ENCODE measurements at places on chromosomes 6 and 20.
A peak's percentile ranks its signal among the peaks of the same experiment; 100 is the strongest.

DNA sequence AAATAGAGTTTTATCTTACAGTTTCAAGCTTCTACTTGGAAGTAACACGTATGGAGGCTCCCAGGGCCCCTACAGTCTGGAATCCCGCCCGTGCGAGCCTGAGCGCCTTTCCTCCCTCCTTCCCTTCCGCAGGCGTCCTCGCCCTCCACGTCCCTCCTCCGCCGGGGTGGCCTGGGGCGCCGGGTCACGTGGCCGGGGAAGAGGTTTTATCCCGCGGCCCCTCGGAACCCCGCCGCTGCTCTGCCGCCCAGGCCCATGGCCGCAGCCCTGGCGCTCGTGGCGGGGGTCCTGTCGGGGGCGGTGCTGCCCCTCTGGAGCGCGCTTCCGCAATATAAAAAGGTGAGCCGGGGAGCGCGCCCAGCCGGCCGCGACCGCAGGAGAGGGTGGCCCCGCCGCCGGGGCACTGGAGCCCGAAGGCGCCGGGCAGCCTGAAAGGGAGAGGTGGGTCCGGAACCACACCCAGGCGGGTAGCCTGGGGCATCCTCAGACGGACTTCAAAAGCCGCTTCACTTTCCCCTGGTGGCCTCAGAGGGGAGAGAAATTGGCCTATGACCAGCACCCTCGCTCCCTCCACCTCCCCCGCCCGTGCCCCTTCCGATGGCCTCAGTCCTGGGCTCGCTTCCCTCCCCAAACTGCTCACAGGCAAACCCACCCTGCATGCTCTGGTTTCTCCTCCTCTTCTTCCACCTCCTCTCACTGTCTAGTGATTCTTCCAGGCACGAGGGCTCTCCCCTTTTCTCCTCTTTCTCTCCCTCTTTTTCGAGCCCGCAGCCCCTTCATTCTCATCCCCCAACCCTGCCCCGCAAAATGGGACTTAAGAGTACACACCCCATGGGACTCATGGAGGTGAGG lies at the start of gene CLPSL2:
CLPSL2 (plus strand) TSS at position 235 of the 852 bp plus-strand sequence; CDS start at position 256, 21 bp downstream.
- peak within 1 kb of the TSS; percentile 60 for H3K4me3 ChIP-seq
- peak; percentile 55 for DNase-seq
- H3K36me3 ChIP-seq: no peaks in the 10 kb centered on the region

DNA sequence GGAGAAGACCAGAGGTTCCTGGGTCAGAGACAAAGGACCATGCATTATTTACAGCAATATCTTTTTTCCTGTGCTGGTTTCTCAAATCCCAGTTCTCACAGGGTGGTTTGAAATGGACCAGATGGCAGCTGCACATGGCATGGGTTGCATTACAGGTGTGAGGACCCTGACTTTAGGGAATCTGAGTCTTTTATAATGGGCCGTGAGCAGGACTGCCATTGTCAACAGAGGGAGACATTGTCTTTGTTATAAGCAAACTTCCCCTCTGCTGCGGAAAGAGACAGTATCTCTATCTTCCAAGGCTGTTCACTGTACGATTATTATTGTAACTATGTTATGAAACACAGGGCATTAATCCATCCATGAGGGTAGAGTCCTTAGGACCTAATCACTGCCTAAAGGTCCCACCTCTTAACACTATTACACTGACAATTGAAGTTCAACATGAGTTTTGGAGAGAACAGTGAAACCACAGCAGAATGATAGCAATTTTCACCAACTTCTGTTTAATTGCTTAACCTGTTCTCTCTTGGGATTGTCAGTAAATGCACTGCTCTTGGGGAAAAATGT lies 156.1 kb upstream of the AGPAT4 start:
- H3K4me1 ChIP-seq: peaks cover 18% of the 10 kb centered on the region
- H3K27ac ChIP-seq: no peak overlapping the region
- H3K4me3 ChIP-seq: no peak overlapping the region
- H3K36me3 ChIP-seq: peaks cover 6% of the 10 kb centered on the region

DNA sequence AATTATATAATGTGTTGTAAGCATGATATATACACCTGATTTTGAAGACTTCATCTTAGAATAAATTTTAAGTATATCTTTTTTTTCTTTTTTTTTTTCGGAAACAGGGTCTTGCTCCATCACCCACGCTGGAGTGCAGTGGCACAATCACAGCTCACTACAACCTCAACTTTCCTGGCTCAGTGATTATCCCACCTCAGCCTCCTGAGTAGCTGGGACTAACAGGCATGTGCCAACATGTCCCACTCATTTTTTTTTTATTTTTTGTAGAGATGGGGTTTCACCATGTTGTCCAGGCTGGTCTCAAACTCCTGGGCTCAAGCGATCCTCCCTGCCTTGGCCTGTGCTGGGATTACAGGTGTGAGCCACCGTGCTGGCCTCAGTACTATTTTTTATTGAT lies 17.1 kb downstream of the VPS52 start:
- H3K27ac ChIP-seq: no peak overlapping the region
- H3K36me3 ChIP-seq: peaks cover 10% of the 10 kb centered on the region
- no peak overlapping the region for H3K4me3 ChIP-seq
- H3K27me3 ChIP-seq: no peaks in the 10 kb centered on the region
- DNase-seq: no peak
- peaks cover 31% of the 10 kb centered on the region for H3K4me1 ChIP-seq

- H3K27ac ChIP-seq: no peak overlapping the region
- no peaks in the 10 kb centered on the region for H3K36me3 ChIP-seq
- no peak for DNase-seq
- peaks cover 52% of the 10 kb centered on the region for H3K27me3 ChIP-seq
- H3K4me3 ChIP-seq: no peak overlapping the region
Measured at GRCh38 chr20:44001667-44002596, 87.3 kb downstream of the TOX2 start.

DNA sequence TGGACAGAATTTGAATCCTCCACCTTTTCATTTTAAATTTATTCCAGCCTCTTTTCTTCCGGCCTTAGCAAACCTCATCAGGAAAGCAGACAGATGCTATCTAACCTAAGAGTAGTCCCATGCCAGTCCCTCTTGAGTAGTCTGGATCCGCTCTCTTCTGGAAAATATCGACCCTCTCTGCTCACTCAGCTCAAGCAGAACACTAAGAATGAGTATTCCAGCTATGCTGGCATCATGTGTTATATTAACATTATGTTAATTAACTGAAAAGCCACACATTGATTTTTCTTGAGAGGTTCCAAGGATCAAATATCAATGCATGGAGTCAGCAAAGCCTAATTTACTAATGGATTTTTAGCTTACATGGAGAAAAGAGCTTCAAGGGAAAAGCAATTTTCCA lies 161.4 kb downstream of the ID4 start:
- H3K4me1 ChIP-seq: no peaks in the 10 kb centered on the region
- H3K36me3 ChIP-seq: no peaks in the 10 kb centered on the region
- no peak overlapping the region for H3K27ac ChIP-seq
- no peak for DNase-seq

DNA sequence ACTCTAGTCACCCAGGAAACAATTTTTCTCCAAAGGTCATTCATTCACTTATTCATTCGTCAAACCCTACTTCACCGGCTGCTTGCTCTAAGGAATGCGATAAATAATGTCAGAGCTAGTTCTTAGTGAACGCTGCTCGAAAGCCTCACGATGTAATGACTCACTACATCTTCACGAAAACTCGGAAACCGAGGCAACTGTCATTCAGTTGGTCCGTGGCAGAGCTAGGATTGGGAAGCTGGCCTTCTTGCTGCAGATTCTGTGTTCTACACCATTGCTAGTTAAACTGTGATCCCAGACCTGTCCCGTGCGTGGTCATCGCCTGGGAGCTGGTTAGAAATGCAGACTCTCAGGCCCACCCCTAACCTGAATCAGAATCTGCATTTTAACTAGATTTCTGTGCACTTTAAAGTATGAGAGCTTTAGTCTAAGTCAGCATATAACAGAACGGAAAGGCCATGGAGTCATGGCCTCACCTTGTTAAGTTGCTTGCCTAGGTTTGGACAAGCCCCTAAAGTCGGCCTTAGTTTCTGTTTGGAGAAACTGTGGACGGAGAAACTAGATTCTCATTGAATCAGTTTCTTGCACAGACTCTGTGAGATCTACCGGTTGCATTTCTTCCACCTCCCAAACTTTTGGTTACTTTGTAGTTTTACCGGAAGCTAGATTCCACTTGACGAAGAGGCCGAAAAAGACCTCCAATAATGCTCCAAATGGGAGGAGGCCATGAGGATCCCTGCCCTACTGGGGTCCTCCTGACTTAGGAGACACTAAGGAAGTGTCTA lies 651 bp upstream of the CCND3 start:
- H3K4me1 ChIP-seq: peaks cover 32% of the 10 kb centered on the region
- no peaks in the 10 kb centered on the region for H3K27me3 ChIP-seq
- H3K36me3 ChIP-seq: no peaks in the 10 kb centered on the region
- H3K27ac ChIP-seq: peak overlapping the region; percentile 91

DNA sequence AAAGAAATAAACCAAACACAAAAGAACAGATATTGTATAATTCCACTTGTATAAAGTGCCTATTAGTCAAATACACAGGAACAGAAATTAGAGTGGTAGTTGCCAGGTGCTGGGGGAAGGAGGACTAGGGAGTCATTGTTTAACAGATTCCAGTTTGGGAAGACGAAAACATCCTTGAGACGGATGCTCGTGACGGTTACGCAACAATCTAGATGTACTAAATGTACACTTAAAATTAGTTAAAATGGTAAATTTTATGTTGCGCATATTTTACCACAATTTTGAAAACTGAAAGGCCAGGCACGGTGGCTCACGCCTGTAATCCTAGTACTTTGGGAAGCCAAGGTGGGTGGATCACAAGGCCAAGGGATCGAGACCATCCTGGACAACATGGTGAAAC lies 111.0 kb downstream of the PKHD1 start:
- peaks cover 5% of the 10 kb centered on the region for H3K27me3 ChIP-seq
- DNase-seq: no peak
- no peaks in the 10 kb centered on the region for H3K36me3 ChIP-seq
- H3K4me1 ChIP-seq: no peaks in the 10 kb centered on the region

GRCh38 chr6:130811932-130812331 lies 15.3 kb upstream of the SMLR1 start:
- no peaks in the 10 kb centered on the region for H3K36me3 ChIP-seq
- no peak overlapping the region for H3K27ac ChIP-seq
- H3K27me3 ChIP-seq: no peaks in the 10 kb centered on the region
- DNase-seq: no peak
- peaks cover 14% of the 10 kb centered on the region for H3K4me1 ChIP-seq
- H3K4me3 ChIP-seq: no peak overlapping the region

- H3K4me1 ChIP-seq: peaks cover 24% of the 10 kb centered on the region
- no peaks in the 10 kb centered on the region for H3K27me3 ChIP-seq
- peaks cover 10% of the 10 kb centered on the region for H3K36me3 ChIP-seq
- no peak for DNase-seq
Measured at GRCh38 chr6:100845676-100846075, 35.5 kb downstream of the ASCC3 start.

DNA sequence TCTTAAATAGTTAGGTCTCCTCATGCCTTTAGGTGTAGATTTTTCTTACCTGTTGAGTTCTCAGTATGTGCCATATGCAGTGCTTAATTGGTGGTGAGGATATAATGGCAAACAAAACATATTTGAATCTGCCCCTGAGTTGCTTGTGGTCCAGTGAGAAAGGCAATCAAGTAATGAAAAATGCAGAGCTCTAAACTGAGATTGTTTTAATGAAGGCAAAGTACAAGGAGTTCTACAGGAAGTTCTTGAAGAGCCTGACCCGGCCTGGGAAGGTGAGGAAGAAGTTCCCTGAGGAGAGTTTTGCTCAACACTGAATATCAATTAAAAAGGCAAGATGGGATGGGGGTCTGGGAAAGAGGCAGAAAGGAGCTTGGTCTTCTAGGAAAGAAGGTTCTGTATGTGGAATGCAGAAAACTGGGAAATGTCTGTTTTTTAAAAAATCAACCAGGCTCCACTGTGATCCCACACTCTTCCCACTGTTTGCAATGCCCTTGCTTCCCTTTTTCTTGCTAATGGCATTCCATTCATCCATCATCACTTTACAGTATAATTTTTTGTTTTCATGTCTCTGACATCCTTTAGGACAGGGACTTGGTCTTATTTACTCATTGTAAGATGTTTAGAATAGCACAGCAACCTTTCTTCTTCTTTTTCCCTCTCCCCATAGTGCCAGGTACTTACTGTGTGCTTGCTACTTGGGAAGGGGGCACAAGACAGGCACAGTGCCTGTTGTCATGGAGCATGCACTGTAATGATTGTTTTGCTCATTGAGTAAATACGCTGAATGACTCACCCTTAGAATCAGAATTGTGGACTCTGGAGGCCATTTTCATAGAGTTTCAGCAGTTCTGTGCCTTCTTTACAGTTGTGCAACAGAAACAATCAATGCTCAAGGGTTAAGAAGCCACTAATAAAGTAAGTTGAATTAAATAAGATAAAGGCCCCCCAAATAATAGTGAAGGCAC lies 64.3 kb downstream of the ANKS1A start:
- H3K27me3 ChIP-seq: no peaks in the 10 kb centered on the region
- peaks cover 30% of the 10 kb centered on the region for H3K4me1 ChIP-seq
- no peak for DNase-seq
- H3K36me3 ChIP-seq: no peaks in the 10 kb centered on the region
- no peak overlapping the region for H3K4me3 ChIP-seq

- no peaks in the 10 kb centered on the region for H3K27me3 ChIP-seq
- DNase-seq: no peak
- H3K4me1 ChIP-seq: peaks cover 3% of the 10 kb centered on the region
- no peak overlapping the region for H3K4me3 ChIP-seq
Measured at GRCh38 chr6:142331075-142331551, 29.3 kb downstream of the ADGRG6 start.

DNA sequence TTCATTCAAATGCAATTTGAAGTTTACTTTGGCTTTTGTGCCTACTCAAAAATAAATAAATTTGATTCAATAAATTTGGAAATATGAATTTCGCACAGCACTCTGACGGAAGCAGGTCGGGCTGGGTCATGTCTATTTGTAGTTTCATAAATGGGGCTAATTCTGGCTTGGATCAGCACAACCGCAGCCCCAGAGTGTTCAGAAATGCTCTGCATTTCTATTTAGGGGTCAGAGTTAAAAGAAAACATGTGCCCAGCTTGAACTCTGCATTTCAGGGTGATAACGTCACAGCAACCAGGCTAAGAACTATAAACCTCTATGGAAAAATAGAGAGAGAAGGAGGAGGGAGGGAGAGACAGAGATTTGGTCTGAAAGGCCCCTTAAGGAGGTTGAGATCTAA lies 480.9 kb upstream of the NOX3 start:
- H3K27ac ChIP-seq: no peak overlapping the region
- peaks cover 5% of the 10 kb centered on the region for H3K4me1 ChIP-seq
- H3K27me3 ChIP-seq: no peaks in the 10 kb centered on the region
- no peaks in the 10 kb centered on the region for H3K36me3 ChIP-seq
- H3K4me3 ChIP-seq: no peak overlapping the region
- DNase-seq: no peak

GRCh38 chr20:49346682-49347081 lies 68.8 kb upstream of the ZNFX1 start:
- peaks cover 49% of the 10 kb centered on the region for H3K4me1 ChIP-seq
- no peak for DNase-seq
- no peak overlapping the region for H3K4me3 ChIP-seq
- H3K27ac ChIP-seq: peak overlapping the region; percentile 54

GRCh38 chr6:55758156-55758937 lies 117.0 kb downstream of the BMP5 start:
- no peaks in the 10 kb centered on the region for H3K36me3 ChIP-seq
- peaks cover 7% of the 10 kb centered on the region for H3K4me1 ChIP-seq
- H3K27me3 ChIP-seq: no peaks in the 10 kb centered on the region
- DNase-seq: no peak
